ENCODE measurements at places on chromosomes 4 and X. TPM values are rescaled to one million over a fixed set of nuclear protein-coding genes. Genes with fewer than 3 reads are reported as not detected.

The SLITRK4 gene
- not detected for total RNA-seq

The VBP1 gene
- total RNA-seq = 103 TPM

- DNase-seq = no peak
Observed at GRCh38 chr4:82823062-82823461, 24.5 kb upstream of the SCD5 start.

GRCh38 chr4:138978600-138978999 is 37.0 kb upstream of the NOCT start:
- no peak for DNase-seq

The TIMM8A gene
- 9.2 TPM for total RNA-seq

- no peak for DNase-seq
Observed at GRCh38 chr4:123468479-123469031, 72.0 kb downstream of the SPRY1 start.

GRCh38 chrX:133722756-133723155 is 262.6 kb downstream of the GPC3 start:
- no peak for DNase-seq

The FAM53A gene
- 24.1 TPM for total RNA-seq

The C4orf50 gene
- not detected for total RNA-seq

DNA sequence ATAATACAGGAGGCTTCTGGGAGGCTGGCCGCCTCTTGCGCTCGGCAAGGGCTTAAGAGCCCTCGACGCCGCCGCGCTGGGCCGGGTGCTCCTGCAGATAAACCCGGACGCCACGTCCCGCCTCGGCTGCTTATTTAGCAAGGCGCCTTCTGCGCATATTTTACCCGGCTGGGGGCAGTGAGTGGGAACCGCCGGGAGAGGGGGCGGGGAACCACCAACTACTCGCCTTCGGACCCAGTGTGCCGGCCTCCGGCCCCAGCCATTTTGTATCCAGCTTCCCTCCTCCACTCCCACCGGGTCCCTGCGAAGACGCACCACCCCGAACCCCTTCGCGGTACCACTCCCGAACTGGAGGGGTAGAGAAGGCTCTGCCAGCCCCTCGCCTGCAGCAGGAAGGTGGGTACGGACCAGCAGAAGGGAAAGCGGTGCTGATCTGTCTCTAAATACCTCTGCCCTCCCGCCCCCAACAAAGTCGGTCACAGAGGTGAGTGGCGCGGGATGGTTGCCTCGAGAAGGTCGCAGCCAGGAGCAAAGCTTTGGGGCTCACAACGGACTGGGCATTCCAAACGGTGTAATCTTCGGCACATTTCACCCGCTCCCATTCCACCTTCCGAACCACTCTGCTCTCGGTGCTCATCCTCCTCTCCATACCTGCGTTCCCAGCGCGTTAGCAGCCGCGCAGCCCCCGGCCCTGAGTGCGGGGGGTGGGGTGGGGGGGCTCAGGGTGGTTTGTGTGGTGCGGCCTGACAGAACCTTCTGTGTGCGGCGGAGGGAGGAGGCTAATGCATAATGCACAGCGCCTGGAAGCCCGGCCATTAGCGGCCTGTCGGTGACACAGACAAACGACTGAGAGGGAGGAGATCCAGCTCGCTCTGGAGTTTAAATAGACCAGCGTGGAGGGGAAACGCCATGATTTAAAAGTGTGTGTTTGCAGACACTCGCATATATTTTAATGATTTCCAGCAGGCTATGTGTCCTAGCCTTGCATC is 4.9 kb upstream of the BCOR start:
- no peak for DNase-seq

GRCh38 chrX:16592194-16592770 is 57.7 kb upstream of the S100G start:
- no peak for DNase-seq

DNA sequence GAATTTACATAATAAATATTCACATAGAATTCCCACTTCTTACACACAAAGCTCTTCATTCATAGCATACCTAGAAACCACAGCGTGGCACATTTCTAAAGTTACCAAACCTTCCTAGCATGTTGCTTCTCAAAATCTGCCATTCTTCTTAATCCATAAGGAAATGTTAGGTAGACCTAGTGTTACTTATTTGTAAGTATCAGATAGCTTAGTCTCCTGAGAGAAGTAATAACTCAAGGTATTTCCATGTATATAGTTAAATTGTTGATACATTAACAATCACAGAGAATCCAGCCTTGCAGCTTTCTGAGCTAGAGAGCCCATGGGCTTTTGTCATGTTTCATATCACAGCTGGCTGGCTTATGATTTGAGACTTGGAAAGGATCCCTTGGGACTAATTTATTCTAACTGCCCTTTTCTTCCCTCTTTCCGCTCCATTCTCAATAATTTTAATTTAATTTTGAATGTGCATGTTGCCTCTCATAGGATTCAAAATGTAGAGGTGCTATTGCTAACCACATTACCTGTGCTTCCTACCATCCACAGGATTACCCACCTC is 17.6 kb downstream of the SH3RF1 start:
- no peak for DNase-seq

DNA sequence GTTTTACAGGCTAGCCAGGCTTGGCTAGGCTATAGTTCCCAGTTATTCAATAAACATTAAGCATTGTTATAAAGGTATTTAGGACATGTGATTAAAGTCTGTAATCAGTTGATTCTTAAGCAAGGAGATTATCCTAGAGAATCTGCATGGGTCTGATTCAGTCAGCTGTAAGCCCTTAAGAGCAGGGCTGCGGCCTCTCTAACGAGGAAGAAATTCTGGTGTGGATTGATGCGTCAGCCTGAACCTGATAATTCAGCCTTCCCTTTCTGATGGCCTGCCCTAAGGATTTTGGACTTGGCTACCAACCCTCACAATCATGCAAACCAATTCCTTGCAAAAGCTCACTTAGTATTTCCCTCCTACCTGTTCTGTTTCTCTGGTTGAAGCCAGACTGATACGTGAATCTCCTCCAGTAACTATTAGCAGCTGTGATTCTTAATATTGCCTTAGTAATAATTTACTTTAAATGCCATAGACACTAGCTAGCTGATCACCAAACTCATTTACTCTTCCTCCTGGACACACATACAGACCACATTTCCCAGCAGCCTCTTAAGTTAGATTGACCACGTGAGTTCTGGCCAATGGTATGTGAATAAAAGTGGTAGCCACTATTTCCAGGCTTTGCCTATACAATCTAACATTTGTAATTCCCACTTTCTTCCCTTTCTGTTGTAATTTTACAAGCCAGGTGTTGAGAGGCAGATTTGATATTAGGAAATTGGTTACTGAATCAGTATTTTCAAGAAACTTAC is 678.0 kb upstream of the INTU start:
- DNase-seq = no peak

DNA sequence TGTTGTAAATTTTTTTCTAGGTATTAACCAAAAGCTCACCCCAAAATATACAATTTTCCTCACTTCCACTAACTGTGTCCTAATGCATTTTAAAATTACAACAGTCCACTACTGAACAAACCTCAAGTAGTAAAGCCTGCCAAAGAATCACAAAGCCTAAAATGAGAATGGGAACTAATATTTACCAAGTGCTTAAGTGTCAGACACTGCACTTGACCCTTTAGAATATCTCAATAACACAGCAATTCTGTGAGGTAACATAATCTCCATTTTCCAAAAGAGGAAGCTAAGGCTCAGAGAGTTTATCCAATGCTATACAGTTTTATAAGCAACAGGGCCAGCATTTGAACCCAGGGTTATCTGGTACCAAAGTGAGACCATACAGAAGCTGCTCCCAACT is 4.9 kb downstream of the SLC9A7 start:
- no peak for DNase-seq

DNA sequence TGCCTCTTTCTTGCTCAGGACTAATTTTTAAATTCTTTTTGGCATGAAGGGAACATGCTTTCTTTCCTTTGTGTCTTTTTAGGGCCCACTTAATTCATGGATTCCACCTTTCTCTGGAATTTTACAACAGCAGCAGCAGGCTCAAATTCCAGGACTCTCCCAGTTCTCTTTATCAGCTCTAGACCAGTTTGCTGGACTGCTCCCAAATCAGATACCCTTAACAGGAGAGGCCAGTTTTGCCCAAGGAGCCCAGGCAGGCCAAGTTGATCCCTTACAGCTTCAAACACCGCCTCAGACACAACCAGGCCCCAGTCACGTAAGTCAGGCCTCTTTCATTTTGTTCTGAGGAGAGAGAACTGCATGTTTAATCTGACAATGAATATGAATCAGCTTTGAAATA is 2.3 kb downstream of the ODAM start:
- DNase-seq = no peak

The FHIP1A gene
- 4.6 TPM for total RNA-seq

The CSAG1 gene
- total RNA-seq = not detected

The TSPAN7 gene
- not detected for total RNA-seq

GRCh38 chr4:145956288-145956890 is 17.8 kb upstream of the ZNF827 start:
- peak; percentile 25 for DNase-seq

DNA sequence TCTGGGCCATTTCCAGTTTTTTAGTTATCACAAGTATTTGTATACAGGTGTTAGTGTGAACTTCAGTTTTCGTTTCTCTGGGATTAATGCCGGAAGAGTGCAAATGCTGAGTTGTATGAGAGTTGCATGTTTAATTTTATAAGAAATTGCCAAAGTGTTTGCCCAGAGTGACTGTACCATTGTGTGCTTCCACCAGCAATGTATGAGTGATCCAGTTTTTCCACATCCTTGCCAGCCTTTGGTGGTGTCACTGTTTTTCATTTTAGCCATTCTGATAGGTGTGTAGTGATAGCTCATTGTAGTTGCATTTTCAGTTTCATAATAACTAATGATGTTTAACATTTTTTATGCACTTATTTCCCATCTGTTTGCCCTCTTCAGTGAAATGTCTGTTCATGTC is 18.4 kb downstream of the PLS3 start:
- DNase-seq = no peak

DNA sequence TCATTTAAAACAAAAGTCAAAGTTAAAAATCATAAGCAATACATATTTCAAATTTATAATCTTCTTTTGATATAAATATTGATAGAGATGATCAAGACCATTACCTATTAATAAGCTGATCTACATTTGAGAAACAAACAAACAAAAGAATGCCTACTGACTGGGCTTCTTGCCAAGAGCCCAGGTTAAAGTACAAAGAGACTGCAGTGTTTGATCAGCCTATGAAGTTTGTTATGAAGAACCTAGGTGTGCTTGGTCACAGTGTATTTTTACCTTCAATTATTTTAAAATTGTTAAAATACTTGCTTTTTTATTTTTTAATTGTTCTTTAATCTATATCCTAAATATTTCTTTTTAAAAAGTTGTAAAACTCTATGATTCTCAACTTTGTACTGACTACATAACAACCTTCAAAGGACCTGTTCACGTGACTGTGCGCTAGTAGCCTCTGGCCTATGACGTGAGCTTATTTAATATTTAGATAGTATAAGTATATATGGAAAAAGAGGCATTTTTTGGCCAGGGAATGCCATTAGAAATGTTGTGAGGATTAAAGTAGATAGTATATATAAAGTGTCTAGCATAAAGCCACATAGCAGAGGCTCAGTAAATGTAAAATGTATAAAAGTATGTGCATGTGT is 11.4 kb upstream of the SLC39A8 start:
- DNase-seq = no peak

DNA sequence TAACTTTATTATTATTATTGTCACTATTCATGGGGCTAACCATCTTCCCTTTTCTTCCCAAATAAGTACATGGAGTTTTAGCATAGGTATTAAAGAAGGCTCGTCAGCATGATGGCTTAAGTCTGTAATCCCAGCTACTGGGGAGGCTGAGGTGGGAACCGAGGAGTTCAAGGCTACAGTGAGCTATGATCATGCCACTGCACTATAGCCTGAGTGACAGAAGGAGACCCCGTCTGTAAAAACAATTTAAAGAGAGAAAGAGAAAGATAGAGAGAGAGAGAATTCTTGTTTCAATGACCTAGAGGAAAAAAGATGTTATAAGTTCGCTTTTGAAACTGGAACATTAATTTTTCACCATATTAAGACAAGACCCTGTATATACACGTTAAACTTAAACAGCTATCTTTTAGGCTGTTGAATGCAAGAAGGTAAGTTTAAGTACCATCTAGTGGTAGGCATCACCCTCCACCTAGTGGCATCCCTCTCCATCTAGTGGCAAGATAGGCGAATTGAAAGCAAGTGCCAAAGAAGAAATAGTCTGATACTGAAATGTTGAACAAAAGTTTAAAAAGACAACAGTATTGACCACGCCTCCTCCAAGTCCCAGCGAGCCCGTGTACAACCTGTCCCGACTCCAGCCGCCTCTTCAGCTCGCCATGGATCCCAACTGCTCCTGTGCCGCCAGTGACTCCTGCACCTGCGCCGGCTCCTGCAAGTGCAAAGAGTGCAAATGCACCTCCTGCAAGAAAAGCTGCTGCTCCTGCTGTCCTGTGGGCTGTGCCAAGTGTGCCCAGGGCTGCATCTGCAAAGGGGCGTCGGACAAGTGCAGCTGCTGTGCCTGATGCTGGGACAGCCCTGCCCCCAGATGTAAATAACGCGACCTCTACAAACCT is 26.0 kb upstream of the YTHDC1 start:
- DNase-seq = peak; percentile 56

The MAGIX gene
- 2.7 TPM for total RNA-seq

- no peak for DNase-seq
Observed at GRCh38 chrX:134803060-134803459, 144.8 kb upstream of the PLAC1 start.

DNA sequence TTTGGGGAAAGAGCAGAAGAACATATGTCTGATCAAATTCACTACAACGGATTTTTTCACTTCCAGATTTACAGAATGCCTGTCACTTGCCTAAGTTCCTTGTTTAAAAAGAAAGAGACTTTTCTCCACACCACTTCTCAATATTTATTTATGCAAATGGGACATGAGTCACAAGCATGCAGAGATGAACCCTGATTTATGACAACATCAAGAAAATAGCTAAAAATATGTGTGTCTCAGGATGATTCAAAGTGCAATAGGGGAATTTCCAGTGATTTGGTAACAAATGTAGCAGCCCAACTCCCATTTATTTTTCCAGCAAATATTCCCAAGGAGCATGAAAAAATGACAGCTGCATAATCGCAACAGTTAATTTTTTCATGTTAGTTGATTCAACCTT is 180.4 kb upstream of the FAT1 start:
- DNase-seq = no peak

DNA sequence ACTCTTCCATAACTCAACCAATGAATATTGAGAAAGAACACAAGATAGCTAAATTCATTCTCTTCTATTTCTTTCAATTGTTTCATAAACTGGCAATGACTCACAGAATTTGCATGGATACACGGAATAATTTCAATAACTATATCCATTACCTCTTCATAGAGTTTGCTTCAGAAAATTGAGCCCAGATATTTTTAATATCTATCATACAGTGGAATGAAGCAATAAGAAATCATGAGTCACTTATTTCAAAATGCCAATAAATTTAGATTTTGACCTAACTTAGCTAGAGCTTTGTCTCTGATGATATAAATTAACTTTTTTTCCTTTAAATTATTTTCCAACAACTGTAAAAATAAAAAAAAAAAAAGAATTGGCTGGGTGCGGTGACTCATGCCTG is 22.2 kb upstream of the MANBA start:
- DNase-seq = no peak

The GPC4 gene
- total RNA-seq = 28.1 TPM

The OSTC gene
- 100 TPM for total RNA-seq

- peak; percentile 8 for DNase-seq
Observed at GRCh38 chr4:130359542-130359941, 1263.6 kb downstream of the C4orf33 start.

GRCh38 chrX:40949071-40949470 is 136.2 kb upstream of the USP9X start:
- no peak for DNase-seq

GRCh38 chr4:85672959-85673358 is 198.0 kb downstream of the ARHGAP24 start:
- no peak for DNase-seq
